ENCODE measurements at places on chromosomes 11 and 22.
A peak's percentile ranks its signal among the peaks of the same experiment; 100 is the strongest.

GRCh38 chr11:95296621-95297025 is 65.6 kb upstream of the SESN3 start:
- DNase-seq = no peak

GRCh38 chr11:45692808-45693453 is 27.5 kb upstream of the CHST1 start:
- no peak for DNase-seq

- no peak for DNase-seq
These were observed 68.6 kb downstream of the PKNOX2 start for GRCh38 chr11:125233116-125233515.

GRCh38 chr11:17687946-17688670 is 31.3 kb upstream of the MYOD1 start:
- no peak for DNase-seq

- no peak for DNase-seq
These were observed 60.5 kb downstream of the CD82 start for GRCh38 chr11:44625759-44626523.

GRCh38 chr22:49292909-49293308 is 534.8 kb downstream of the BRD1 start:
- DNase-seq = no peak

- no peak for DNase-seq
These were observed 37.4 kb downstream of the CEP57 start for GRCh38 chr11:95827696-95828095.

- no peak for DNase-seq
These were observed 3.7 kb downstream of the IL2RB start for GRCh38 chr22:37146051-37146385.

- no peak for DNase-seq
These were observed 1470.8 kb upstream of the TENM4 start for GRCh38 chr11:80911666-80912065.

- no peak for DNase-seq
These were observed 6.5 kb downstream of the CSNK1E start for GRCh38 chr22:38310518-38311322.

DNA sequence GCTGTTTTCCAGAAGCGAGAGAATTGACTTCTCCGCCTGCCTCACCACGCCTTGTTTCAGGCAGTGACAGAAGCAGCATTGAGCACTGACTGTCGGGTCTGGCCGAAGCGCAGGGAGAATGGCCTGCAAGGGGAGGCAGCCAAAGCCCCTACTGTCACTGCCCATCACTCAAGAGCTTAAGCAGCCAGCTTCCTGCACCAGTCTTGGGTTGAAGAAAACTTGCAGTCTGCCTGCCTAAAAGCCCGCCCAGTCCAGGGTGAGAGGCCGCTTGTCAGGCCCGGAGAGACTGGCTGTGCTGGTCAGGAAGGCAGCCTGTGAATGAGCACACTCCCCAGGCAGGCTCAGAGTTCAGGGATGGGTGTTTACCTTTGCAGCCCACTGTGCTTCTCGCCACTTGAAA is 108.3 kb downstream of the PKNOX2 start:
- DNase-seq = no peak

- DNase-seq = no peak
These were observed 3.8 kb upstream of the FLI1 start for GRCh38 chr11:128689948-128690664.

GRCh38 chr11:10778217-10778970 is 27.3 kb downstream of the CTR9 start:
- DNase-seq = peak; percentile 26

DNA sequence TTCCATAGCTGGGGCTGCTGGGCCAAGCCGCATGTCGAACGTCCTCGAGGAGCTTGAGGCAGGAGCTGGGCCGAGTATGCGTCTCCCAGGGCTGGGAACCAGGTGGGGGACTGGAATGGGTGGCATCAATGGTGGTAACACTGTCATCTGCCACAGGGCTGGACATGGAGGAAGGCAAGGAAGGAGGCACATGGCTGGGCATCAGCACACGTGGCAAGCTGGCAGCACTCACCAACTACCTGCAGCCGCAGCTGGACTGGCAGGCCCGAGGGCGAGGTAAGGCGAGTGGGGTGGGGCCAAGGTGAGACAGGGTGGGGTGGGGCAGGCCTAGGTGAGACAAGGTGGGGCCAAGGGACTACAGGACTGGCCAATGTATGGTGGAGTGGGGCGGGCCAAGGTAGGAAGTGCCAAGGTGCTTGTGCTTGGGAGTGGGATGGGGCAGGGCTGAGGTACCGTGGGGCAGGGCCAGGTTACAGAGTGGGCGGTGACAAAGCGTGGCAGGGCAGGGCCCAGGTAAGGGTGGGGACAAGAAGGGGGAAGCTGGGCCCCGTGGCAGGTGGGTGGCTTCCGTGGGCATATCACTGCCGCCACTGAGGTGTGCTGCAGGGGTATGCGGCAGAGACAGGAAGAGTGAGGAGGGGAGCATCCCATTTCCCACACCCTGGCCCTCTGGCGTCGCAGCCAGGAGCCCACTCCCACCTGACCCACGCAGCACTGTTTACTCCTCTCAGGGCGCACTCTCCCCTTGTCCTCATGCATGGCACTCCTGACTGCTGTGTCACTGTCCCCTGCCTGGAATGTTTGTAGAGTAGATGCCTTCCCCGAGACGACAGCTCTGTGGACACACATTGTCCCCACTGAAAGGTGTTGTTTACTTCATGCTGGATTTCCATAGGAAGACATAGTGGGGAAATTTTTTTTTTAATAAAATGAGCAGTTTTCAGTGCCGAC is 27.5 kb upstream of the DGCR8 start:
- no peak for DNase-seq

GRCh38 chr22:30396871-30397655 is at the start of gene SEC14L2:
SEC14L2 (plus strand) TSS chr22:30397018; CDS start chr22:30397117, 99 bp downstream.
- DNase-seq = no peak

DNA sequence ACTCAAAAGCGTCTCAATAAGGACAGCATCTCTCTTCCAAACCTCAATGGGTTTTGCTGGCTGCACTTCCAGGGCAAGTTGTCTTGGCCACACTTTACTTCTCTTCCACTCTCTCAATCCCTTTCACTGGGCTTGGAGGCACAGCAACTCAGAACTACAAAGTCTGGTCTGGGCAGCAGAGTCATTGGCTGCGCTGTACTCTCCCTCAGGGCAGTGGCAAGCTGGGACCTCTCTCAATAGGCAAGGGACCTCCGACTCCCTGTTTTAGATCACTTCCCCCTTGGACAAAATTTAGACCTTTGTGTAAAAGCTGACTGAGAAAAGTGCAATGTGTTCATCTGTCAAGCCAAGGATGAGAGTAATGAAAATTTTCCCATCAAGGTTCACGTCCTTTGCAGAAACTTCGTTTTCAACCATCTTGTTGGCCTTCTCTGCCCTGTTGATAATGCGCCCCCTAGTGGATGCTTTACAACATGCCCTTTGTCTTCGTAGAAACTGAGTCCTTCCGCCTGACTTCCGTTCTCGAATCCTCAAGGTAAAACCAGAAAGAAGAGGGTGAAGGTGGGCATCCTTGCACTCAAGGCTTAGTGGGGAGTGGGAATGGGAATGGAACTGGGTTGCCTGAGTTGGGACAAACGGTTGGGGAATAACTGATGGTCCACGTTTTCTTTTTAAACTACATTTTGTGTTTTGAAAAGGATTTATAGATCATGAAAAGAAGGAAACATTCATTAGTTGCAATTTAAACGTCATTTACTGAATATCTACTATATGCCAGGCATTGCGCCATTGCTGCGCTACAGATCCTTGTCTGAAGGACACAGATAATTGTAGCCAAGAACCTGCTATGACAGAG is 99.1 kb downstream of the CD44 start:
- no peak for DNase-seq

DNA sequence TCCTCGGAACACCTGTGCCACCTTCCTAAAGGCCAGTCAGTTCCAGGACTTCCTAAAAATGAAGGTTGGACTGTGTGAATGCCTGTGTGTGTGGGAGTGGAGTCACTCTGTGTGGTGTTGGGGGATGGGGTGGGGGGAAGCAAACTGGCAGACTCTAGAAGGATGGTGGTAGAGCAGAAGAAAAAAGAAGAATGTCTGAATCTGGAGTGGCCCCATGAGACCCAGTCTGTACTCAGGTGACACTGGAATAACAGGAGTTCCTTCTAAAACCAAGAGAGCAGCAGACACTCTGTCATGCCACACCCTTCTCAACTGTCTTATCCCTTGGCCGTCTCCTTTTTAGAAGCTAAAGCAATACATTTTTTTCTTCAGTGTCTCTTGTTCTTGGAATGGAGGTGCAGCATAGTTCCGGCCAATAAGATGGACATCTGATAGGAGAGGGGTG is 82.9 kb downstream of the MAML2 start:
- DNase-seq = no peak

DNA sequence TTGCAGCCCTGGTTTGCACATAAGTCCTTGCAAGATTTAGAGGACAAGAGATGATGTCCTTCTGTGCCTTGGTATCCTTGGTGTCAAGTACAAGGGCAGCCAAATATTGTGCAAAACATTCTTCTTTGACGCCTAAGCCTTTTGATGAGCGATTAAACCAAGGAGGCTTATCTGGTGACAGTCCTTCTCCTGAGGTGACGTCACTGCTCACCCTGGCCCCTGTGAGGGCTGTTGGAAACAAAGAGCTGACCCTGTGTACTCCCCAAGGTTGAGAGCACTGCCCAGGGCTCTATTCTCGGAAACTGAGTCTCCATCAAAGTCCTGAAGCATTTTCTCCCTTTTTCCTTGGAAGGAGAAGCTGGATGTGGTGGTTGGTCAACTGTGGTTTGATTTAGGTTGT is 4.7 kb upstream of the GRAMD1B start:
- DNase-seq = no peak

- no peak for DNase-seq
These were observed 9.3 kb downstream of the WBP2NL start for GRCh38 chr22:42007922-42008321.

- DNase-seq = no peak
These were observed 5.2 kb downstream of the IGSF9B start for GRCh38 chr11:133951327-133952198.

- DNase-seq = no peak
These were observed 38.1 kb downstream of the LMO1 start for GRCh38 chr11:8225589-8226036.

All from AG04449 (cell line).